ENCODE measurements at places on chromosomes 4 and X.

- no peak for DNase-seq
Measured at GRCh38 chrX:97358941-97359340, 475.2 kb downstream of the RPA4 start.

- no peak for DNase-seq
Measured at GRCh38 chr4:173991316-173991715, 292.2 kb downstream of the FBXO8 start.

DNA sequence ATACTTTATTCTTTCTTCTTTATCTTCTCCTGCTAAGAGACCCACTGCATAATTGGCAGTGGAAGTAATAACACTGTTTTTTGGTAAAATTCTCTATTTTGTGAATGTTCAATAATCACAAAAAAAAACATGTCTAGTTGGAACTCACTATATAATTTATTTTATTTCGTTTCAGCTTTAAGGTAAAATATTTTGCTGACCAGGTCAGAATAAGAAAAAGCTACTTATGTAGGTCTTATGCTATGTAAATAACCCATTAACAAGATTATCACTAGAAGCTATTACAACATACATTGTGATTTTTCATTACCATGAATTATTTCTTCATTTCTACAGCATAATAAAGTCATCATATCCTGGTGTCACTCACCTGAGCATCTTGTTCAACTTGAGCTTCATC is 19.3 kb downstream of the ANXA5 start:
- no peak for DNase-seq

DNA sequence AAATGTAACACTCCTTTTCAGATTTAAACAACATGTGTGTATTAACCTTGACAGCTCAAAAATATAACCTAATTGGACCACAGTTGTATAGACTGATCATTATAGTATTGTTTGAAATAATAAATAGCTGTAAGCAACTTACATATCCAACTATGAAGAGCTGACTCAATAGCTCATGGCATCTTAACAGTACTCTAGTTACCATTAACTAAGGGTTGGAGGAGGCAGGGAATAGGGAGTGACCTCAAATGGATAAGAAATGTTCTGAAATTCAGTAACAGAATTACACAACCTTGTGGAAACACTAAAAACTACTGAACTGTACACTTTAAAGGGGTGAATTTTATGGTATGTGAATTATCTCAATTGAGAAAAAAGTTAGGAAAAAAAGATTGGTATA is 136.5 kb upstream of the CPEB2 start:
- DNase-seq: no peak

DNA sequence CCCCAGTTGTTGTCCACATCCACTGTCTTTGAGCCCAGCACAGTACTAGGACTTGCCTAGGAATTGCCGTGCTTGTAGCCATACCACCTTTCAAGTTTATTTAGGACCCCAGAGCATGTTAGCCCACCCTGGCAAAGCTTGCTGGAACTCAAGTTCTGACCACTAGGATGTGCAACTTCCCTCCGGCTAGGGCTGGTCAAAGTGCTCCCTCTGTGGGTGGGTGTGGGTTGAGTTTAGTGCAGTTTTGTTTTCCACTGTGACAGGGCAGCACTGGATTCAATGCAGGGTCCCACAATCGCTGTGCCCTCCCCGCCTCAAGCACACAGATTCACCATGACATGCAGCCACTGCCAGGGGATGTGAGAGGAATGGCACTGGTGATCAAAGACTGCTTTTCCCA is 96.0 kb downstream of the RASGEF1B start:
- DNase-seq: no peak

DNA sequence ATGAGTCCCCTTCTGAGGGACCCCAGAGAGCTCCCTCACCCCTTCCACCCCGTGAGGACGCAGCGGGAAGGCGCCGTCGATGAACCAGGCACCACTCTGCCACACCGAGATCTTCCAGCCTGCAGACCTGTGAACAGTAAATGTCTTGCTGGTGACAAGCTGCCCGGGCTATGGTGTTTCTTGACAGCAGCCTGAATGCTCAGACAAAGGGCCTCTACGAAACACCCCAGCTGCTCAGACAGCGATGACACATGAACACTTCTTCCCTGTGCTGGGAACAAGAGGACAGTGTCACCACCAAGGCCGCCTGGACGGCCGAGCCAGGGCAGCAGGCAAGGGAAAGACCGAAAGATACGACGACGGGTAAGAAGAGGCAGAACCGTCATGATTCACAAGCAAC is 30.6 kb upstream of the GTPBP6 start:
- DNase-seq: no peak

- no peak for DNase-seq
Measured at GRCh38 chr4:16133406-16133805, 49.6 kb upstream of the PROM1 start.

- no peak for DNase-seq
Measured at GRCh38 chr4:11876104-11876503, 447.4 kb upstream of the HS3ST1 start.

GRCh38 chr4:121192013-121192412 is 27.9 kb upstream of the TNIP3 start:
- no peak for DNase-seq

DNA sequence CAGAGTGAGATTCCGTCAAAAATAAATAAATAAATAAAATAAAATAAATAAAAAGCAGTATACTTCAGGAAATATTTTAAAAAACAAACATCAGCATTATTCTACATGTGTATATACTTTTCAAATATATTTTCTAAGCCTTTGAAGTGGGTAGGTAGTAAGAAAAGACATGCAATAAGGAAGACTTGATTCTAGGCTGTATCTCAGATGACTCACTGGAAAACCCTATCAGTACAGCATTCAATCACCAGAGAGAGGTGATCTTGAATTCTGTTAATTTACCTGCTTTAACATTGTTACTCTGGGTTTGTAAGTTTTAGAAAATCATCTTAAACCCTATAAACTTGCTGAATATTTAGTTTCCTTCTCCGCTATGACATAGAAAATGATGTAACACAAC is 106.6 kb upstream of the NAP1L5 start:
- DNase-seq: no peak

GRCh38 chr4:94976371-94977011 is 218.7 kb downstream of the BMPR1B start:
- DNase-seq: no peak

GRCh38 chr4:86530183-86530582 is 63.9 kb upstream of the PTPN13 start:
- DNase-seq: no peak

All from ovary (tissue), 10 donors.